ENCODE measurements at places on chromosomes 2 and 18. TPM values are rescaled to one million over a fixed set of nuclear protein-coding genes. Genes with fewer than 3 reads are reported as not detected.

The FER1L5 gene
- 0.64 TPM for total RNA-seq

The ASXL3 gene
- 16.3 TPM for total RNA-seq

The TMEM163 gene
- 5.8 TPM for total RNA-seq

The SLC19A3 gene
- 56.5 TPM for total RNA-seq

The MEX3C gene
- 20.0 TPM for total RNA-seq

The RAX gene
- total RNA-seq, result not detected

- DNase-seq, result no peak
- H3K4me3 ChIP-seq, result no peak overlapping the region
- no peaks in the 10 kb centered on the region for H3K4me1 ChIP-seq
- no peaks in the 10 kb centered on the region for H3K27me3 ChIP-seq
- no peak overlapping the region for H3K27ac ChIP-seq
- no peaks in the 10 kb centered on the region for H3K36me3 ChIP-seq
Observed at GRCh38 chr2:118065921-118066511, 22.3 kb upstream of the INSIG2 start.

- H3K4me1 ChIP-seq, result peaks cover 6% of the 10 kb centered on the region
- no peak overlapping the region for H3K27ac ChIP-seq
- no peaks in the 10 kb centered on the region for H3K27me3 ChIP-seq
- DNase-seq, result peak; percentile 68
Observed at GRCh38 chr2:20326163-20326780, 24.4 kb downstream of the PUM2 start.

DNA sequence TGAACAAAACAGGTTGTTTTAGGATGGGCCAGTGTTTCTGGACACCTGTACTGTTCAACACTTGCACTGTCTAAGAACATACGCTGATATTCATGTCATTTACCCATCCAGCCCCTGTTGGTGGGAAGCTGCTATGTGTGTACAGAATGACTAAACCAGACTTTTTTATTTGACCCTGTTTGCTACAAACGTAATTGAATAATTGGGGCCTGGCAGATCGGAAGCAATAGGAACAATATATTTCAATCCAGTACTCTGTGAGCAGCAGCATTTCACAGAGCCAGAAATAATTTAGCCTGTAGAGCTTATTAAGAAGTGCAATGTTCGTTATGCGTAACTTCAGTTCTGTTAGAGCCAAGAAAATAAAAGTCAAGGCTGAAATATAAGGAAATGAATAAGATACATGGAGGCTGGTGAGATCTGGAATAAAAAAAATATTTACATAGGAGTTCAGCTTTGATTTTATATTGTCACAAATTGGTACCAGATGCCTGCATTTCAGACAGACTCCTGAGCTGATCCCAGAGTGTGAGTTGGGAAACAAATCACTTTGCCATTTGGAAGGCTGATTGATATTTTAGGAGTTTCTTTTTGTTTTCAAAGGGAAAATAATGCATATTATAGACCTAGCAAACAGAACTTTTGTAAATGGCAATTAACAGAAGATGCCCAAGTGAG is 19.7 kb downstream of the CABLES1 start:
- no peak overlapping the region for H3K4me3 ChIP-seq
- DNase-seq, result no peak
- H3K27ac ChIP-seq, result no peak overlapping the region
- no peaks in the 10 kb centered on the region for H3K27me3 ChIP-seq
- H3K4me1 ChIP-seq, result peaks cover 18% of the 10 kb centered on the region

DNA sequence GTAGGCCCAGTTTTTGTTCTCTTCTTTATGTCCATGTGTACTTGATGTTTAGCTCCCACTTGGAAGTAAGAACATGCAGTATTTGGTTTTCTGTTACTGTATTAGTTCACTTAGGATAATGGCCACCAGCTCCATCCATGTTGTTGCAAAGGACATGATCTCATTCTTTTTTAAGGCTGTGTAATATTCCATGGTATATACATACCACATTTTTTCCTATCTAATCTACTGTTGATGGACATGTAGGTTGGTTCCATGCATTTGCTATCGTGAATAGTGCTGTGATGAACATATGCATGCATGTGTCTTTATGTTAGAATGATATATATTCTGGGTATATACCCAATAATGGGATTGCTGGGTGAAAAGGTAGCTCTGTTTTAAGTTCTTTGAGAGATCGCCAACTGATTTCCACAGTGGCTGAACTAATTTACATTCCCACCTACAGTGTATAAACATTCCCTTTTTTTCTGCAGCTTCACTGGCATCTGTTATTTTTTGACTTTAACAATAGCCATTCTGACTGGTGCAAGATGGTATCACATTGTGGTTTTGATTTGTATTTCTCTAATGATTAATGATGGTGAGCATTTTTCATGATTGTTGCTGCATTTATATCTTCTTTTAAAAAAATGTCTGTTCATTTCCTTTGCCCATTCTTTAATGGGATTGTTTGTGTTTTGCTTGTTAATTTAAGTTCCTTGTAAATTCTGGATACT is 22.9 kb downstream of the LTBP1 start:
- H3K4me1 ChIP-seq, result no peaks in the 10 kb centered on the region
- no peak overlapping the region for H3K4me3 ChIP-seq
- H3K36me3 ChIP-seq, result no peaks in the 10 kb centered on the region
- DNase-seq, result no peak

DNA sequence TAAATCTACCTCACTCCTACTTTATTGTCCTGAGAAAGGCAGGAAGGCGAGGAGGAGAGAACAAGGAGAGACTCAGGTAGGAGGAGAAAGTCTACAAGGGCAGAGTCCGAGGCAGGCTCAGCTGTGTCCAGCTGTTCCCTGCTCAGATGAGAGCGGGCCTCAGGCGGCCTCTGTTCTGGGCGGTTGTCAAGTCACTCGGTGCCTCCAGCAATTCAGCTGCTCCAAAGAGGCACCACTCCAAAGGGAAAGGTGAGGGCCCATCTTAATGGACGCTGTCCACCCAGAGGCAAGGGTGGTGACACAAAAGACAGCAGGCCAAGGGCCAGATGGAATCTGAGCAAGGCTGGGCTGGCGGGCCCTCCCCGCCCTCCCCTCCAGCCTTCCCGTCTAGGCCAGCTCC is 101.4 kb upstream of the EPAS1 start:
- H3K4me3 ChIP-seq, result no peak overlapping the region
- H3K4me1 ChIP-seq, result peaks cover 4% of the 10 kb centered on the region
- no peaks in the 10 kb centered on the region for H3K27me3 ChIP-seq
- no peak overlapping the region for H3K27ac ChIP-seq
- DNase-seq, result peak; percentile 38

DNA sequence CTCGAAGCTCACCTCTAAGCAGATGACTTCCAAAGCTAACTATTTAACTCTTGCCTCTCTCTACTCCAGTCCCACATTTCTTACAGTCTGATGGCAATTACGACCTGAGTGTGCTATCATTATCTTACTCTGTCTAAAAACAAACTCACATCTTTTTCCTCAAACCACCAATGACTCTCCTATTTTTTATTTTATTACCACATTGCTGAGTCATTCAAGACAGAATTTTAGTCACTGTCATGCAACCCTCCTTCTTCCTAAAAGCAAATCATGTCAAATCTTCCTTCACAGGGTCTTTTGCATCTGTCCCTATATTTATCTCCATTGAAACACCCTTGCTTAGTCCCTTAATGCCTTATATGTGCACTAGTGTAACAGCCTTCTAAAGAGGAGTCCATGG is 34.6 kb upstream of the C2orf15 start:
- no peak overlapping the region for H3K4me3 ChIP-seq
- no peaks in the 10 kb centered on the region for H3K4me1 ChIP-seq
- no peaks in the 10 kb centered on the region for H3K27me3 ChIP-seq
- no peaks in the 10 kb centered on the region for H3K36me3 ChIP-seq
- H3K27ac ChIP-seq, result no peak overlapping the region

- no peaks in the 10 kb centered on the region for H3K36me3 ChIP-seq
- peak overlapping the region; percentile 99 for H3K27ac ChIP-seq
- no peak for DNase-seq
Observed at GRCh38 chr2:99488539-99489062, 1.2 kb downstream of the REV1 start.

- no peak for DNase-seq
- H3K4me3 ChIP-seq, result no peak overlapping the region
- no peaks in the 10 kb centered on the region for H3K27me3 ChIP-seq
- peaks cover 2% of the 10 kb centered on the region for H3K4me1 ChIP-seq
- H3K27ac ChIP-seq, result no peak overlapping the region
Observed at GRCh38 chr2:225027061-225027762, 15.1 kb downstream of the DOCK10 start.

DNA sequence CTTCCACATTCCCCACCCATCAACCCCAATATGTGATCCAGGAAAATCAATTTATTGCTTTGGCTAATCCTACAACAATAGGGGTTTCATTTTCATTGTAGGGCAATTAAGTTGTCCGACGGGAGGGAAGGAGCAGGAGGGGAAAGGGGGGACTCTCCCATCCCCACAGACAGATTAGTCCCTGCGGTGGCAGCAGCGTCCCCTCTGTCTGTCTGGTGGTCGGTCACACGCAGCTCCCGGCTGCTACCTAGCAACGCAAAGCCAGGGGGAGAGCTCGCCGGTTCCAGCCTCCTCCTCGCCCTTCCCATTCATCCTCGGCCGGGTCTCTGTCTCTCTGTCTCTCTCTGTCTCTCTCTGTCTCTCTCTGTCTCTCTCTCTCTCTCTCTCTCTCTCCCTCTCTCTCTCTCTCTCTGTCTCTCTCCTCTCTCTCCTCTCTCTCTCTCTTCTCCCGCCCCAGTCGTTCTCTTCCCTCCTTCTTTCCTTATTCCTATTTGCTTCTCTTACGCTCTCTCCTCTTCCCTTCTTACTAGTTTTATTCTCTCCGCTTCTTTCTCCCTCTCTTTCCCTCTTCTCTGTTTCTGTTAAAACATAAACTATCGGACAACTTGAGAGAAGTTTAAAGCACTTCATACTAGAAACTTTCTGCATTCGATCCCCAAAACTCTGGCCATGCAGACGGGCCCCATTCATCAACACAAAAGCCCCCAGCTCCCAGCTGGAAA is 1.2 kb downstream of the LRP2 start:
- H3K27ac ChIP-seq, result no peak overlapping the region
- H3K4me1 ChIP-seq, result no peaks in the 10 kb centered on the region
- H3K4me3 ChIP-seq, result peak overlapping the region; percentile 40
- H3K36me3 ChIP-seq, result no peaks in the 10 kb centered on the region
- DNase-seq, result peak; percentile 7
- H3K27me3 ChIP-seq, result no peaks in the 10 kb centered on the region

- no peaks in the 10 kb centered on the region for H3K4me1 ChIP-seq
- no peak overlapping the region for H3K27ac ChIP-seq
- no peaks in the 10 kb centered on the region for H3K27me3 ChIP-seq
- H3K36me3 ChIP-seq, result no peaks in the 10 kb centered on the region
Observed at GRCh38 chr2:167783261-167784083, 463.9 kb downstream of the STK39 start.

- H3K36me3 ChIP-seq, result no peaks in the 10 kb centered on the region
- no peaks in the 10 kb centered on the region for H3K4me1 ChIP-seq
- H3K27ac ChIP-seq, result no peak overlapping the region
- H3K4me3 ChIP-seq, result no peak overlapping the region
- DNase-seq, result no peak
Observed at GRCh38 chr2:5076599-5076998, 615.6 kb upstream of the SOX11 start.

- DNase-seq, result no peak
- H3K27me3 ChIP-seq, result no peaks in the 10 kb centered on the region
- H3K4me3 ChIP-seq, result no peak overlapping the region
- H3K36me3 ChIP-seq, result peaks cover 11% of the 10 kb centered on the region
Observed at GRCh38 chr2:218478544-218478943, 59.6 kb downstream of the VIL1 start.

DNA sequence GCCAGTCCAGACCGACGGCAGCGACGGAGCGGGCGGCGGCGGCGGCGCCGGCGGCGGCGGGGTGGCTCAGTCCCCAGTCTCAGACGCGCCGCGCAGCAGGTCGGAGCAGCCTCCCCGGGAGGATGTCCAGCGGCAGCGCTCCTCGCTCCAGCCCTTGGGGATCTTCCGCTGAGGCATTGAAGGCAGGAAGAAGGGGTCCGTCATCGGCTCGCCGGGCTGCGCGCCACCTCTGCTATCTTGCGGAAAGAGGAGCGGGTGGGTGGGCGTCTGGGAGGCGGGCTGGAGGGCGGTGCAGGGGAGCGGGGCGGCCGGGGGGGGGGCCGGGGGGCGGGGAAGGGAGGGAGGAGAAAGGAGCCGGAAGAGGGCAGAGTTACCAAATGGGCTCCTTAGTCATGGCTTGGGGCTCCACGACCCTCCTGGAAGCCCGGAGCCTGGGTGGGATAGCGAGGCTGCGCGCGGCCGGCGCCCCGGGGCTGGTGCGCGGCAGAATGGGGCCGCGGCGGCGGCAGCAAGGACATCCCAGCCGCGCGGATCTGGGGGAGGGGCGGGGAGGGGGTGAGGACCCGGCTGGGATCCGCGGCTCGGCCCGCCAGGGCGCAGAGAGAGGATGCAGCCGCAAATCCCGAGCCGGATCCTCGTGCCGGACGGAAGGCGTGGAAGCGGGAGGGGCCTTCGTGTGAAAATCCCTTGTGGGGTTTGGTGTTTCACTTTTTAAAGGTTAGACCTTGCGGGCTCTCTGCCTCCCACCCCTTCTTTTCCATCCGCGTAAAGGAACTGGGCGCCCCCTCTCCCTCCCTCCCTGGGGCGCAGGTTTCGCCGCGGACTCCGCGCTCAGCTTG is at the start of gene NETO1:
Gene NETO1 (minus strand): TSS at position 242 of the 839 bp plus-strand sequence. CDS start 696 bp downstream, outside the sequence.
- no peaks in the 10 kb centered on the region for H3K36me3 ChIP-seq
- peaks cover 69% of the 10 kb centered on the region for H3K27me3 ChIP-seq
- no peaks in the 10 kb centered on the region for H3K4me1 ChIP-seq
- no peak for DNase-seq

DNA sequence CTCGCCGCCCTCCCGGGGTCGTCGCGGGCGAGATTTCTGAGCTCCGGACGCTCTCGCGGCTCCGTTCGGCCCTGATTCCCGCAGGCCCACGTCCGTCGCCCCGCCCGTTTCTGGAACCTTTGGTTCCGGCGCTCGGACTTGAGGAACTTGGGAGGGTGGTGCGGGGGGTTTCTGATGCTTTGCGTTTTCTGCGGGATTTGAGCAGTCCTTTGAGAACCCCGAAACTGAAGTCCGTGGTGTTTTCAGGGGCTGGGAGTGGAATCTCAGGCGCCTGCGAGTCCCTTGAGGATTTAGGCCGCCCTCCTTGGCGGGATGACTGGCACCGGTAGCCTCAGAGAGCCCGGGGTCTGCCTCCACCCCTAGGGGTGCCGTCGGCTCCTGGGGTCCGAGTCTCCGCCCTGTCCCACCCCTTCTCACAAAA is 336 bp downstream of the THNSL2 start:
- no peaks in the 10 kb centered on the region for H3K27me3 ChIP-seq
- peak overlapping the region; percentile 86 for H3K27ac ChIP-seq
- H3K4me1 ChIP-seq, result peaks cover 7% of the 10 kb centered on the region
- DNase-seq, result no peak
- peak overlapping the region; percentile 62 for H3K4me3 ChIP-seq
- H3K36me3 ChIP-seq, result no peaks in the 10 kb centered on the region

- H3K4me1 ChIP-seq, result peaks cover 21% of the 10 kb centered on the region
- no peak for DNase-seq
- no peak overlapping the region for H3K27ac ChIP-seq
- H3K4me3 ChIP-seq, result no peak overlapping the region
- no peaks in the 10 kb centered on the region for H3K36me3 ChIP-seq
Observed at GRCh38 chr2:60487174-60487573, 66.3 kb downstream of the BCL11A start.

GRCh38 chr18:10259901-10260300 is 194.5 kb upstream of the APCDD1 start:
- no peak overlapping the region for H3K4me3 ChIP-seq
- no peaks in the 10 kb centered on the region for H3K4me1 ChIP-seq
- H3K36me3 ChIP-seq, result no peaks in the 10 kb centered on the region
- DNase-seq, result no peak
- H3K27me3 ChIP-seq, result no peaks in the 10 kb centered on the region
- no peak overlapping the region for H3K27ac ChIP-seq
